ENCODE measurements at places on chromosomes 7 and 10. TPM values are rescaled to one million over a fixed set of nuclear protein-coding genes. Genes with fewer than 3 reads are reported as not detected.

The EPDR1 gene
- 49.1 TPM for total RNA-seq

The NEUROD6 gene
- not detected for total RNA-seq

The PLXNA4 gene
- total RNA-seq: 17.3 TPM

The UTF1 gene
- total RNA-seq: not detected

The CACNB2 gene
- 45.7 TPM for total RNA-seq

The SLC18A3 gene
- total RNA-seq: not detected

The PAPSS2 gene
- 8.6 TPM for total RNA-seq

The TMEM176B gene
- 33.4 TPM for total RNA-seq
